ENCODE measurements at places on chromosomes 6 and 20.

DNA sequence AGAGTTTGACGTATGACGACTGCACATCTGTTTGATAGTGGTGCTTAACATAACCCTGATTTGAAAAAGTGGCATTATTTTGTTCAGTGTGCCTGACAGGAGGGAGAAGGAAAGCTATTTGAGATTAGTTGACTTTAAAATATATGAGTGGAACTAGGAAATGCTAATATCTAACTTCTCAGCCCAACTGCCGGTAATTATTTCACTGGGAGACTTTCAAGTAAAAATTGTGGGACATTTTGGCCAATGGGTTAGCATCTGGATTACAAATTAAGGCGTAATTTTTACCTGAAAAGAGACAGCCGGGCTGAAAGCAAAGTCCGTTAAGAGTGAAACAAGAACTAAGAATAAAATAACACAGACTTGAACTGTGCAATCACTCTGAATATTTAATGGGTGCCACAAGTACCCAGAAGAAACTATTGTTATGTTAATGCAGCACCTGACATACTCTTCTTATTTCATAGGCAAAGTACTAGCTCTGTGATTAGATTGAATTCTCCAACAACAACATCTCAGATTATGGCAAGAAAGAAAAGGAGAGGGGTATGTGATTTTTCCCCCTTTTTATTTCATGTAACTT lies 2.0 kb downstream of the HEY2 start:
- no peak for DNase-seq

DNA sequence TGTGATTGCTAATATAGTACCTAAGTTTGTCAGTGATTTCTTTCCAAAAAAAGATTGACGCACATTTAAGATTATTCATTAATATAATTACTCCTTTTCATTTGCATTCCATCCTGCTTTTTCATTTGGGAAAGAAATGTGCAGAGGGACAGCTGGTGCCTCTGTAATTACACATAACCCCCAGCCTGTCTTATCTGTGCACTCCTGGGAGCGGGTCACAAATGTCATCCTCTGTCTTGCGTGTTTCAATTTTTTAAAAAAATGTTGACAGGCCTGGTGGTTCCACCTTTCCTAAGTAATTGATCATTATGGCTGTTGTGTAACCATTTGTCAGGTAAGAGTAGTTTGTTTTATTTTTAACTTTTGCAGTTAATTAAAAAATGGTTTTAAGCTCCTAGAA lies 92.7 kb downstream of the SLX4IP start:
- DNase-seq = no peak

GRCh38 chr6:139639507-139639906 lies 265.1 kb upstream of the CITED2 start:
- DNase-seq = no peak

GRCh38 chr6:112503091-112503596 lies 156.0 kb downstream of the RFPL4B start:
- no peak for DNase-seq

GRCh38 chr20:13271098-13271497 lies 50.0 kb downstream of the ISM1 start:
- DNase-seq = no peak

DNA sequence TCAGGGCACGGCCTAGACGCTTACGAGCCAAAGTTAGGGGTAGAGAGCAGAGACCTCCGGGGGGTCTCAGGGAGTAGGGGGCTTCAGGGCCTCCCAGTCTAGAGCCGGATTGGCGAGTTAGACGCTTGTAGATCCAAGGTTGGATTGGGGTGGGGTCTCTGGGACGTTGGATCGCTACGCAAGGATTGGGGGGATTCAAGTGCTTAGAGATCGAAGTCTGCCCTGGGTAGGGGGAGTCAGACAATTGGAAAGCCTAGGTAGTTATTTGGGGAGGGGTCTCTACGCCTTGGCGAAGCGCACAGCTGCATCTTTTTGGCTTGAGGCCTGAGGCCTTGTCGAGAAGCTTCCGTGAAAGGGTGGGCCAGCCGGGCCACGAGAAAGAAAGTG lies 469 bp downstream of the STX16 start:
- DNase-seq = no peak

DNA sequence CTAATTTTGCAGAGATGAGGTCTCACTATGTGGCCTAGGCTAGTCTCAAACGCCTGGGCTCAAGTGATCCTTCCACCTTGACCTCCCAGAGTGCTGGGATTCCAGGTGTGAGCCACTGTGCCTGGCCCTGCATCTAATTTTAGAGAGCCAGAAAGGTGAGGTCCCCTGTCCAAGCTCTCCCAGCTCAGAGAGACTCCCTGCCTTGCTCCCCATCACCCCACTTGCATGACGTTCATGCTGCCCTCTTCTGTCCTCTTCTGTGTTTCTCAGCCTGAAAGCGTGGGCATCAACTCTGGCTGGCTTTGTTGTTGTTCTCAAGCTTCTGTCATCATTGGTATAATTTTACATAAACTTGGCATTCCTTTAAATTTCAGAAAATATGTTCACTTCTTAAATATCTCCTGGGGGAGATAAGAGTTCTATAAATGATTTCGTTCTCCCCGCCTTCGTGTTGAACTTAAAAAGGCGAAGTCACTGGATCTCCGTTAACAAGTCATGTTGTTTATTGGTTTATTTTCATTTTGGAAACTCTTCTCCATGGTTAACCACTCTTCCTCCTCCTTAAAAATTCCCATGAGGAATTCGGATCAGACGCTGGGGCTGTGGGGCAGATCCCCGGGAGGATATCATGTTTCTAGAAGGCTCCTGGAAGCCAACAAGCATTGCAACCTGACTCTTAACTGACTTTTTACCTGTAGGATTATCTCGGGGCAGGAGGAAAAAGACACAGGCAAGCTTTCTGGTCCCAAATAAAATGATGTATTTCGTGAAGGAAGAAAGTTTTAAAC lies 13.2 kb upstream of the PARD6B start:
- peak; percentile 39 for DNase-seq

- no peak for DNase-seq
Measured at GRCh38 chr6:154010371-154010770, 28.7 kb upstream of the OPRM1 start.

DNA sequence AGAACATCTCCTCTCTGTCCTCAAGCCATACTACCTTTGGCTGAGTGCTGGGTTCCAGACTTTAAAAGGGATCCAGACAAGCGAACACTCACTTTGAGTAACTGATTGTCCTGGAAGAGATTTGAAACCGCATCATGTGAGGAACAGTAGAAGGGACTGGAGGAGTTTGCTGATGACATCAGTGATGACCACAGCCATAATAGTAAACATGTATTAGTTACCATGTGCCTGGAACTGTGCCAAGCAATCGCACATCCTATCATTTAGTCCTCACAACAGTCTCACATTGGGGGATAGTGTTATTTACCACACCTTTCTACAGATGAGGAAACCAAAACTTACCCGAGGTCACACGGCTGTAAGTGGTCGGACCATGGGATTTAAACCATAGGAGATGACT lies 39.8 kb downstream of the ARMC2 start:
- DNase-seq = no peak

DNA sequence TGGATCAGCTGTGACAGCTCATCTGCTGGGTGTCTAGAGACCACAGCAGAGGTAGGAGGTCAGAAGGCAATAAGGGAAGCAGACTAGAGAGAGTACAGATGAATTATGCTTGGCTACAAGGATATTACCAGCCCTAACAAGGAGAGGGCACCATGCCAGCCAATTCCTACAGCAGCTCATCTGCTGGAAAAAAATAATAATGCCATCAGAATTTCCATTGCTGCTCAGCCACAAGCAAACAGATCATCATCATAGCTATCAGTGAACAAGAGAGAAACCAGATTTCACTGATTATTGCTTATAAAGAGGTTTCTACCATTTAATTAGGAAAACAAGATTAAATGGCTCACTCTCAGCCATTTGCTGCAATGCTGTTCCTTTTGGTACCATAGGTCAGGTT lies 66.5 kb downstream of the PSMG4 start:
- no peak for DNase-seq

- no peak for DNase-seq
Measured at GRCh38 chr6:116102873-116103272, 2.2 kb downstream of the NT5DC1 start.

- no peak for DNase-seq
Measured at GRCh38 chr6:24536466-24536865, 41.7 kb downstream of the ALDH5A1 start.

- DNase-seq = peak; percentile 44
Measured at GRCh38 chr6:166786704-166787293, 159.7 kb upstream of the RPS6KA2 start.

DNA sequence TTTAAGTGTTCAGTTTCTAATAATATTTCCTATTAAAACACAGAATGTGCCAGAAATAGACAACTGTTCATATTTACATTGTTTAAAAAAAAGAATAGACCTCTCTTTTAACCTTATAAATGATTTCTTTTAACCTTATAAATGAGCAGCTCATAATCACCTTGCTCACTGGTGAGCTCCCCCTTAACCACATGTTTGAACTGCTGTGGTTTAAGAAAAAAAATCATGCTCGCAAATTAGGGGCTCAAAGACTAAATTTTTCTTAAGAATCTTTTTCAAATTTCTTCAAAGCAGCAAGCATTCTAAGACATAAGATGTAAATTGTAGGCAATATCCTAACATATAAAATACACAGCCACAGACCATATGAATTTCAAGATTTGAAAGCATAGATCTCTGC lies 32.8 kb downstream of the FAM8A1 start:
- DNase-seq = no peak

- DNase-seq = no peak
Measured at GRCh38 chr6:166437661-166438060, 54.9 kb upstream of the MPC1 start.

DNA sequence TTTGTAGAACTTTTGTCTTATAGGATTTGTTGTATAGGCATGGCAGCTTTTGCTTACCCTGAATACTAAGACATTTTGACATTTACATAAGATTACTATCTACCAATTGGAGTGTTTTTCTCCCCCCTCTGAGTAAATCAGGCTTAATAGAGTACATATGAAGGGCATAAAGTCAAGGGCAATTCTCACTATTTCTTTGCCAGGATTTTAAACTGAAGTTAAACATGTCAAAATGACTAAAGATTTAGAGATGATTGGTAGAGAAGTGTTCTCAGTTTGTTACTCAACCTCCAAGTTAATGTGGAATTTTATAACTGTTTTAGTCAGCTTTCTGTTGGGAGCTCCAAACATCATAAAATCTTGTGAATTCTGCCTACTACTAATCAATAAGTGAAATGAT lies 157.8 kb downstream of the CDKAL1 start:
- no peak for DNase-seq

- DNase-seq = peak; percentile 83
Measured at GRCh38 chr6:14499841-14500240, 382.3 kb downstream of the CD83 start.

GRCh38 chr20:39839399-39840119 lies 849.5 kb downstream of the MAFB start:
- no peak for DNase-seq

GRCh38 chr20:25299806-25300205 lies 51.9 kb downstream of the PYGB start:
- no peak for DNase-seq

- peak; percentile 22 for DNase-seq
Measured at GRCh38 chr6:76861403-76861802, 601.9 kb downstream of the HTR1B start.

GRCh38 chr20:34337982-34338726 lies 24.9 kb upstream of the ITCH start:
- no peak for DNase-seq

DNA sequence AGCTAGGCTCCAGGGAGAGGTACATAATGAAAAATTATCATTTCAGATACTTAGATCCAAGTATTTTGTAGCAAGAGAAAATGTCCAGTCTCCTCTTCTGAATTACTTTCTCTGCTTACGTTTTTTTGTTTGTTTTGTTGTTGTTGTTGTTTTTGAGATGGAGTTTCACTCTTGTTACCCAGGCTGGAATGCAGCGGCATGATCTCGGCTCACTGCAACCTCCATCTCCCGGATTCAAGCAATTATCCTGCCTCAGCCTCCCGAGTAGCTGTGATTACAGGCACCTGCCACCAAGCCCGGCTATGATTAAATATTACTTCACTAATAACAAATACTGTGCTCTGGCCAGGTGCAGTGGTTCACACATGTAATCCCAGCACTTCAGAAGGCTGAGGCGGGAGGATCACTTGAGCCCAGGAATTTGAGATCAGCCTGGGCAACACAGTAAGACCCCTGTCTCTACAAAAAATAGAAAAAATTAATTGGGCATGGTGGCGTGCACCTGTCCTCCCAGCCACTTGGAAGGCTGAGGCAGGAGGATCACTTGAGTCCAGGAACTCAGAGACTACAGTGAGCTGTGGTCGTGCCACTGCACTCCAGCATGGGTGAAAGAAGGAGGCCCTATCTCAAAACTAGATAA lies 155.0 kb upstream of the JARID2 start:
- DNase-seq = no peak

GRCh38 chr6:105793130-105793529 lies 293.0 kb upstream of the PRDM1 start:
- no peak for DNase-seq

GRCh38 chr6:74366634-74367033 lies 670.6 kb downstream of the CD109 start:
- no peak for DNase-seq

GRCh38 chr6:4253604-4254231 lies 118.3 kb upstream of the ECI2 start:
- DNase-seq = peak; percentile 82

- no peak for DNase-seq
Measured at GRCh38 chr6:114068116-114068515, 97.2 kb upstream of the HDAC2 start.

DNA sequence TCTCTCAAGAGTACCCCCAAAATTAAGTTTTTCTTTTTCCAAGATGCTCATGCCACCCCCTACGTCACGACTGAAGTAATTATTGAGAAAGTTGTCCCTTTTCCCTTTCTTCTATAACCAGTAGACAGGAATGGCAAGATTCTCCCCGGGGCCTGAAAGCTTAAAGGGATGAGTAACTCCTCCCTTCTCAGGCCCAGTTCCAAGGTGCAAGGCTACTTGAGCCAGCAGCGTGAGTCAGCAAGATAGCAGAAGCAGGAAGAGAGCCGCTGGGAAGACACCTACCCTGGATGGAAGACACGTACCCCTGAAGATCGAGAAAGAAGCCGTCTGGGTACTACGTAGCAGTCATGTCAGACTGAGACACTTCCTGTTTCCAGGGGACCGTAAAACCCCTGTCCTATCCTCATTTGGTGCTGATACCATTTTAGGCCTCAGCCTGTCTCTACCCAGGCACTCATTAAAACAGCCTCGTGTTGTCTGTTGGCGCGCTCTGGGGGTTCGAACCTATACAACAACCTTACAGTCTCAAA lies 241.0 kb downstream of the ADGRG6 start:
- DNase-seq = peak; percentile 27

- no peak for DNase-seq
Measured at GRCh38 chr6:16901306-16901705, 140.0 kb upstream of the ATXN1 start.

- no peak for DNase-seq
Measured at GRCh38 chr6:90586546-90586835, 381 bp downstream of the MAP3K7 start.

DNA sequence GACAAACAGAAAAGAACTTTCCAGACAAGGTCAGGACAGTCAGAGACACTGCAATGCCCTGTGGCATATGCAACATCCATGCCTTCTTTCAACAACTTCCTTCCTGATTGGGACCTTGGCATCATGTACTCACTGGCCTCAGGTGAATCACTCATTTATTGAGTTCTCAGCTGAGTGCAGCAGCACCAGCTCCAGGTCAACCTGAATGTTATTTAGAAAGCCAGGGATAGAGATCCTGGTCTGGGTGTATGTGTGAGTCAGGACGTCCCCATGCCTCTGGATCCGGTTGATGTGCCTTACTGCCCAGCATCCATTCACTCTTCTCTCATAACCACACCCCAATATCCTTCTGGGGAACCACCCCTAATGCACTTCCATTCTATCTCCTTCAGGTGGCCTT lies 54.4 kb downstream of the SNRNP48 start:
- DNase-seq = no peak

GRCh38 chr6:45979311-45979710 lies 36.3 kb downstream of the CLIC5 start:
- no peak for DNase-seq

Measured in H4 (cell line).